NK-92 treated with Interleukin-12 subunit alpha and Interleukin-12 subunit beta, amount 100 ng/mL, for 24 hours (cell line): ENCODE measurements at places on chromosomes 12 and 14.
A peak's percentile ranks its signal among the peaks of the same experiment; 100 is the strongest.

DNA sequence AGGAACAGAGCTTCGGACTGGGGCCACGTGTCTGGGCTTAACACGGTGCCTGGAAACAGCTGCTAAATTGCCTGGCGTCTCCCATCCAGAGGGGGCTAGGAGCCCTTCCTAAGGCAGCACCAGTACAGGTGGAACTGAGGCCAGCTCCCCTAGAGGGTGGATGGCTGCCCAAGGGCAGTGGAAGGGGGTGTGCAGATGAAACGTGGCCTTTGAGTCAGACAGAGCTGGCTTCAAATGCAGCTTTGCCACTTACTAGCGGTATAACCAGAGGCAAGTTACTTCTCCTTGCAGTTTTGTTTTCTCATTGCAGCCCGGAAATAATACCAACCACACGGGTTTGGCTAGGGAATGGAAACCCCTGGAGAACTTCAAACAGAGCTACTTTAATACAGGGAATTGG, 59.3 kb upstream of the SLC24A4 start:
- no peak for DNase-seq

- DNase-seq, result no peak
Measured at GRCh38 chr14:65107200-65107599, 4.9 kb upstream of the MAX start.

- DNase-seq, result peak; percentile 6
Measured at GRCh38 chr12:22335794-22336166, 1.3 kb upstream of the ST8SIA1 start.

DNA sequence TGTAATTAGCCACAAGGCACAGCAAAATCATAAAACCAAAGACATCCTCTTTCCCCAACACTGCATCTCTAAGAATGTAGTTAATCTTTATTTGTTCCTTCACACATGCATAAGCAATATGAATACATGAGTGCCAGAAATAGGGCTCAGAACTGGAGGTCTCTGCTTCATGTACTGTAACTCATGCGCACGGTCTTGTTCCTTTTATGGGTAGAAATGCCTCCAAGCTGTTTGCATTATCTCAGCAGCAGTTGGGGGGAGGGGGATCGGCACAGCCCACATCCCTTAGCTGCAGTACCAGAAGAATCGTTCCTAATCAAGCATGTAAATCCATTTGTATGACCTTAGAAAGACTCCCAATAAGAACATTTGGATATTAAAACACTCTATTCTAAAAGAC, 20.0 kb downstream of the RHOJ start:
- DNase-seq, result no peak

DNA sequence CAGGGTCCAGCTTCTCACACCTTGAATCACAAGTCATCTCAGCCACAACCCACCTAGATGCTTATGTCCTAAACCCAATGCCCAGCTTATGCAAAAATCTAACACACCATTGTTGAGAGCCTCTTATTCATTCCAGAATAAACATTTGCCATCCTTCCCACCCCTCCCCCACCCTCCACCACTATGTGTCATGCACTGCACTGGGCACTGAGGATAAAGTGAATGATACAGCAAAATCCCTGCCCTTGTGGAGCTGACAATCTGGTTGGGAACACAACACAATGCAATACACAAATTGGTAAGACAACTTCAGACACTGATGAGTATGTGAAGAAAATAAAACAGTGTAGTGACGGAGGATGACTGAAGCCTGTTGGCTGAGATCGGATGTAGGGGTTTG, 1.4 kb upstream of the GLTP start:
- no peak for DNase-seq

- DNase-seq, result no peak
Measured at GRCh38 chr14:86357119-86357518, 827.2 kb downstream of the FLRT2 start.

DNA sequence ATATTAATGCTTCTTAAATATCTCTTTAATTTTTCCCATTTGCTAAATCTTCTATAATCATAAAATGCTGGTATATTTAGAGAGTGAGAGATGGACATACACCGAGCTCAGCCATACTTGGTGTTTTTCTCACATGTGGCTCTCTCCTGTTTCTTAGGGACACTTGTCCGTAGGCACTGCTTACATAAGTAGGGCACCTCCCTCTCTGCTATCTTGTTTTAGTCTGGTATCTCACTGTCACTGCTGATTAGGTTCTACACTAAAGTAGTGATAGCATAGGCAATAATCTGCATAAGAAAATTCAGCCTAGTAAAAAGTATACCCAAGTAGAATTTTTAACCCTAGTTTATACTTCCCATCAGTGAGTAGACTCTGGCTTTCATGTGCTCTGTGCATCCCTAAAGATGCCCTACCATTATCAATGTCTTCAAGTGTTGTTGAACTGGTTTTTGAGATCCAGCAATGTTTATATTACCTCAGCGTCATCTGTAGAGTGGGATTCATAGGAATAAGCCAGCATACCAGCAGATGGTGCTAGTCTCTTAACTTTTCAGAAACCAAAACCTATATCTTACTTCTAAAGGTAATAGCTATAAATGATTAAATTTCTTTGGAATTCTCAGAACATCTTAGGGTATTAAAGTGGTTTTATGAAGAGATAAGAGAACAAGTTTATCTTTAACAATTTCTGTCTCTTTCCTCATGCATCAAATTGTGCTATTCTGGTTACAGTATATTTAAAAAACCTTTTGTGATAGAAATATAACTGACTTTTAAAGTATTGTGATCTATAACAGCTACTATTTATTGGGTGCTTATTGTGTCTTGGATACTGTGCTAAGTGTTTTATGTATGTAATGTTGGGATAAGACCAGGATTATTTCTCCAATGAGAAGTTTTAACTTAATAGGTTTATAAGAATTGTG, 32.9 kb downstream of the ARID2 start:
- DNase-seq, result no peak

DNA sequence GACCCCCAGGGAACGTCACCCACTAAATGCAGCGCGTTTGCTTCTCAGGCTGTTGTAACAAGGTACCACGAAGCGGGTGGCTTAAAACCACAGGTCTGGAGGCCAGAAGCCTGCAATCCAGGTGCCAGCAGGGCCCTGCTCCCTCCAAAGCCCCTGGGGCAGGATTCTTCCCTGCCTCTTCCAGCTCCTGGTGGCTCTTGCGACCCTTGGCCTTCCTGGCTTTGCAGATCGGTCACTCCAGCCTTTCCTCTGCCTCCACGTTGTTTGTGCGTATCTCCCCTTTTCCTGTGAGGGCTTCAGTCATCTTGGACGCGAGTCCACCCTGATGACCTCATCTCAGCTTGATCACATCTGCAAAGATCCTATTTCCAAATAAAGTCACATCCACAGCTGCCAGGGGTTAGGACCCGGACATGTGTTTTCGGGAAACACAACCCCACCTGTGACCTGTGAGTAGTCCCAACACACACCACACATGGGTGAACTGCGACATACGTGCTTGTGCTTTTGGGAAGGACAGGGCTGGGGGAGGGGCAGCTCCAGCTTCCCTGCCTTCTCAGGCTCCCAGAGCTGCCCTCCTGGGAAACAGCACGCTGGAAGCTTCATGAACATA, 114.5 kb upstream of the NCOR2 start:
- DNase-seq, result no peak

DNA sequence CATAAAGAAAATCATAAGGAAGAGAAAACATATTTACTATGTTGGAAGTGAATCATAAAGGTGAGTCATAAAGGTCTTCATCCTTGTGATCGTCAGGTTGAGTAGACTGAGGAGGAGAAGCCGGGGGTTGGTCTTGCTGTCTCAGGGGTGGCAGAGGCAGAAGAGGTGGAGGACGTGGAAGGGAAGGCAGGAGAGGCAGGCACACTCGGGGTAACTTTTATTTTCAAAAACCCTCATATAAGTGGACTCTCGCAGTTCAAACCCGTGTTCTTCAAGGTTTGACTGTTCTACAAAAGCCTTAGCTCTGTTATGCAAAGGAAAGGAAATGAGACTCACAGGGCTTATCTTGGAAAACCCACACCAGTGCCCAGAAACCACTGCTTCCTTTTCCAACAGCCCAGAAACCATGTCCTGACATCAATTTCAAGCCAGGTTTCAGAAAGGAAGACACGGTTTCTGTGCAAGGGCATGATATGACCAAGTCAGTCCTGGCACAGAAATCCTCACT, 14.0 kb downstream of the SMCO2 start:
- DNase-seq, result no peak

DNA sequence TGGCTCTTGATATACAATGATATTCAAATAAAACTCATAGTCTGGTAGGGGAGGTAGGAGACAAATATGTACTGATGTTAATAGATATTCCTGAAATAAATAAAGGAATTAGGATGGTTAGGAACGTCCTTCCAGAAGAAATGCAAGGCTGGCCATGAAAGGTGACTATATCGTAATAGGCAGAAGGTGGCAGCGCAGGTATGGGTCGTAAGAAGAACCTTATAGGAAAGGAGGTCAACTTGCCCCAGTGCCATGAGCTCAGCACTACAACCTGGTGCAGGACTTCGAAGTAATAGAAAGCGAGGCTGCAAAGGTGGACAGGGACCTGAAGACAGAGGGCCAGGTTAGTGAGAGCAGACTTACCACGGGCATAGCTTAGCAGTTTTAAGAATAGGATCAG, 55.3 kb upstream of the FGD4 start:
- no peak for DNase-seq

GRCh38 chr12:125406131-125406530, 340.9 kb downstream of the AACS start:
- DNase-seq, result no peak

GRCh38 chr12:127273626-127274025, 993.3 kb upstream of the TMEM132C start:
- no peak for DNase-seq
